ENCODE measurements at places on chromosomes 11 and 22. TPM values are rescaled to one million over a fixed set of nuclear protein-coding genes. Genes with fewer than 3 reads are reported as not detected.

DNA sequence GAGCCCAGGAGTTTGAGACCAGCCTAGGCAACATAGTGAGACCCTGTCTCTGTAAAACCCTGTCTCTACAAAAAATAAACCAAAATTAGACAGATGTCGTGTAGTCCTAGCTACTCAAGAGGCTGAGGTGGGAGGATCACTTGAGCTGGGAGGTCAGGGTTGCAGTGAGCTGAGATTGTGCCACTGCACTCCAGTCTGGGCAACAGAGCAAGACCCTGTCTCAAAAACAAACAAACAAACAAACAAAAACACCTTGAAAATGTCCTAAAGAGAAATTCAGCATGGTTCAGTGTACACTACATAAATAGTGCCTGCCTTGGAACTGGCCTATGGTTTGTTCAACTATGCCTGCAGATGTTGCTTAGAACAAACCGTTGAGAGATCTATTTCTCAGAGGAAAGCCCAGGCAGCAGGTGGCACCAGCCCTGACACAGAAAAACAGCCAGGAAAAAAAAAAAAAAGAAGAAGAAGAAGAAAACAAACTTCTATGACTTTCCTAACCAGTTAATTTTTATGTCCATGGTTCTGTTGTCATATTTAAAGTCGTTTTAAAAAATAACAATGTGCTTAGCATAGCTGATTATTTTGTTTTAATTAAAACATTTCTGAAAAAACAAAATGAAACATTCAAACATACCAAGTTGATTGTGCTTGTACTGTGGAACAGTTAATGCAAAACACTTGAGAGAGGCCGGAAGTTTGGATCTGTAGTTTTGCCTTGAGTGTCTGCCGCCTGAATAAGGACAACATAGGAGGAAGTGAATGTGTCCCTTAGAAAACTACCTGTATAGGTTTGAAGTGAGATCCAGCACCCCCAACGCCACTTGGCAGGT, 5.4 kb downstream of the KREMEN1 start:
- DNase-seq = no peak

OR52I1 gene
- total RNA-seq = not detected

- no peak for DNase-seq
Measured at GRCh38 chr22:45235101-45235777, 5.5 kb downstream of the KIAA0930 start.

TPBGL gene
- not detected for total RNA-seq

GDPD4 gene
- total RNA-seq = 0.64 TPM

TMX2 gene
- 62.8 TPM for total RNA-seq

DNA sequence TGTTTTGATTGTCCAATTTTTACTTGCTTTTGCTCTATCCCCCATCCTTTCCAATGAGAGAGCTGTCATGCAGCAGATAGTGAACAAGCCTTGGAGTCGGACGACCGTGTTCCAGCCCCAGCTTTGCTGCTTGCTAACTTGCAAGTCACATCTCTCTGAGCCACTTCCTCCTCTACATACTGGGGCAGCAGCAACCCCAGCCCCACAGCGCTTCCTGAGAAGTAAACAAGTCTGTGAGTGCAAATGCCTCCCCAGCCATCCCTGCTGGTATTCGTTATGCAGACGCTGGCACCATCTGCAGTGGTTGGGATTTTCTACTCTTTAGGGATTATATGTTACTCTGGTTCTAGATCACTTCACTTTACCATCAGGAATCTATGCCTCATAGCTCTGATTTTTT, 35.0 kb downstream of the TPBGL start:
- peak; percentile 40 for DNase-seq

DNA sequence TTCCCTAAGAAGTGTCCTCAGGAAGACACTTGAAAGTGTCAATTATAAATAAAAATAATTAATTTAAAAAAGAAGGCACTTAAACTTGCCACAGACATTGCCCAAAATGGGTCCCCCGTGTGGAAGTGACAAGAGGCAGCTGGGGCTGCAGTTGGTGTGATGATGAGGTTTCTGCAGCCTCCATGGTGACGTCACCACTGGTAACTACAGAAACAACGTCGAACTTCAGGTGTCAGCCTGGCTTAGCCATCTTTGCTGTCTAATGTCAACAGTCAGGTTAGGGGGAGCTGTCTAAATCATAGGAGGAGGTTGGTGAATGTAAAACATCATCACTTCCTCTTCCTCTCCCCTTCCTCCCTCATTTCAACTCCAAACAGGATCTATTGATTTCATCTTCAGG, 328.6 kb downstream of the MN1 start:
- DNase-seq = no peak

DNA sequence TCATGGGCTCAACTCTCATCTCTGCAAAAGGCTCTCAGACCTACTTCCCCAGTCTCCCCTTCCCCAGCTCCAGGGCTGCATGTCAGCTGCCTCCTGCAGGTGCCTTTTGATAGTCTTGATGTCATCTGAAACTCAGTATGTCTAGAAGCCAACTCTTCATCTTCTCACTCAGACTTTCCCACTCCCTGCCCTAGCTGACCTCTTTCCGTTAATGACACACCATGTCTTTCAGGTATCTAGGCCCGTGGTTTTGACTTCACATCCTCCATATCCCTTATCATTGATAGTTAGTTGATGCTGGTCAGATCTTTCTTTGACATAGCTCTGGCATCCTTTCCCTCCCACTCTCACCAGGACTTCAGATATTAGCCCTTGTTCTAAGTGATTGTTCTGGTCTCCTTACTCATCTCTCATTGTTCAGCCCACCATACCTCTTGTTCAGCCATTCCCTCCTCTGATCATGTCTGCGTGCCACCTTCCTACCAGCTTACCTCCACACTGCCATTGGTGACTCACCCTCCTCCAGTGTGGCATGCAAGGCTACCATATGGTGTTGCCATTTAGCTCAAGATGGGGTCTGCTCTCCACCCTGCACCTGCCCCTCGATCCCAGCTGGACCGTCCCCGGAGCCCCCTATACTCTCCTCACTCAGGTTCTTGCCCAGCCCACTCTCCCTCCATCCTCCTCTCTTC, 18.4 kb downstream of the TTC12 start:
- DNase-seq = no peak

BATF2 gene
- 1.3 TPM for total RNA-seq

GRCh38 chr11:60164550-60165075, 18.3 kb downstream of the MS4A6A start:
- no peak for DNase-seq

GRCh38 chr11:68256331-68256741, 15.4 kb downstream of the C11orf24 start:
- DNase-seq = peak; percentile 63

DNA sequence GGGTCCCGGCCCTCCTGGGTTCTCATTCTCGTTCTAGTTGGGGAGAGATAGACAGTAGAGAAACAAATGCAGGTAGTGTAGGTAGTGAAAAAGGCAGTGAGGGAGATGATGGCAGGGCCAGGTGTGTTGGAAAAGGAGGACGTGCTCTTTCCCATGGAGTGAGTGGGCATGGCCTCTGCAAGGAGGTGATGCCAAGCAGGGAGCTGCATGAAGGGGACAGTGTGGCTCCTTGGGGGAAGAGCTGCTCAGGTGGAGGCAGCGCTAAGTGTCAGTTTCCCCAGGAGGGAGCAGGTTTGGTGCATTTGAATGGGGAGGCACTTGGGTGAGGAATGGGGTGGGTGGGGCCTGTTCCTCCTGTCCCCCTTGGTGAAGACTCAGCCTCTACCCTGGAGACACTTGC, 22.2 kb downstream of the MCM5 start:
- no peak for DNase-seq

OR52N4 gene
- total RNA-seq = not detected

GRCh38 chr11:6206456-6207180, 1.3 kb downstream of the C11orf42 start:
- peak; percentile 43 for DNase-seq

DNA sequence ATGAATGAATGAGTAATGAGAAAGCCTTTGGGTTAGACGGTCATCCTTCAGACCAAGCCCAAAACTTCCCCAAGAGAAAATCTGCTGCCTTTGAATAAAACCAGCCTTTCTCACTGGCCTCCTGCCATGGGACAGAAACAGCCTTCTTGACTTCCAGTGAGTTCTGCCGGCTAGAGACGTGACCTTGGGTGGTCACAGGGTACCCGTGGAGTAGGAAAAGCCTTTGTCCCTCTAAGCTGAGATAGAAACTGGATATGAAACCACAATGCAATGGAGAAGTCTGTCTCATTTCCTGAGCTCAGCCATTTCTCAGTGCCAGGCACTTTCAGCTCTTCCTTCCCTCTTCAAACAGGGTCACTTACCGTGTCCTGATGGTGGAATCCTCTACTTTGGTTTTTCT, 21.2 kb upstream of the YWHAH start:
- DNase-seq = no peak

DNA sequence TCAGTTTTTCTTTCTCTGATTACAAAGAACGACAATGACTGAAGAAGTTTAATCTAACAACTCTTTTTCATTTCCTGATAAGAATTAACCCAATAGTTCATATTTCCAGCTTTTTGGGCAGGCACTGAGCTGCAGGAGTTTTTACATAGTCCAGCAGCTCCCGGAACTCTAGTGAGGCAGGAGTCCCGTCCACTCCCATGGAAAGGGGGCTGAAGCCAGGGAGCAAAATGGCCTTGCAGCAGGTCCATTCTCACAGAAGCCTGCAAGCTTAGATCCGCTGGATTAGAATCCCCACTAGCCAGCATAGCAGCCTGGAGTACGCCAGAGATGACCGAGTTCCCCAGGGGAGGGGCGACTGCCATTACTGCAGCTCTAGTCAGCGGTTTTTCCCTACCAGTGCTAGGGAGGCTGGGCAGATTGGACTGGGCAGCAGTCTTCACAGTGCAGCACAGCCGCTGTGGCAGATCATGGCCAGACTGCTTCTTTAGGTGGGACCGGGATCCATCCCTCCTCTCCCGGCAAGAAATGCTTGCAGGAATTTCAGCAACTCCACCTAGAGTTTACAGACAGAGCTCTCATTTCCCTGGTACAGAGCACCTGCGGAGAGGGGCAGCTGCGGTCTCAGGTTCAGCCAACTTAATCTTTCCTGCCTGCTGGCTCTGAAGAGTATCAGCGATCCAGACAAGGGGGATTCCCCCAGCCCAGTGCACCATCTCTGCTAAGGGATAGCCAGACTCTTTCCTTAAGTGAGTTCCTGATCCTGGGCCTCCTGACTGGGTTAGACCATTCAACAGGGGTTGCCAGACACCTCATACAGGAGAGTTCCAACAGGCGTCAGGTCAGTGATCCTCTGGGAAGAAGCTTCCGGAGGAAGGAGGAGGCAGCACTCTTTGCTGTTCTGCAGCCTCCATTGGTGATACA, 742 bp upstream of the CASP4 start:
- peak; percentile 46 for DNase-seq

- no peak for DNase-seq
Measured at GRCh38 chr11:70314730-70315129, 44.2 kb downstream of the PPFIA1 start.

CCDC73 gene
- not detected for total RNA-seq

KCNK4 gene
- under 0.01 TPM for total RNA-seq

- DNase-seq = no peak
Measured at GRCh38 chr11:19173004-19173689, 28.6 kb downstream of the CSRP3 start.

MFRP gene
- not detected for total RNA-seq

DNA sequence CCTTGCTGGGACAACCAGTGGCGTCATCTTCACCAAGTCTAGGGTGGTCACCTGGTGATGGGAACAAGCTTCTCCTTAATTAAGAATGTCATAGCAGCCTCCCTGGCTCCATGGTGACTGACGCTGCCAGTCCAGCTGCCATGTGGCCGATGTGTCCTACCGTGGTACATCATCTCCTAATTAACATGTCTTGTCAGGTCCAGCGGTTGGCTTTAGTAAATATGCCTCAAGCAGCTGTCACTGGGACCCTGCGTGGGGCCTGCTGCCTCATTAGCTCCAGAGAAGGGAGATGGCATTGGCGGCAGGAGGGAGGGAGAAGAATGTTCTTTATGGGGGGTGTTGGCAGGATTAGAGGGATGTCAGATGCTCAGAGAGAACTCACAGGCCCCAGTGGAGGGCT, 271.9 kb downstream of the ST3GAL4 start:
- no peak for DNase-seq

- DNase-seq = no peak
Measured at GRCh38 chr11:62115085-62115694, 8.6 kb upstream of the INCENP start.

DNA sequence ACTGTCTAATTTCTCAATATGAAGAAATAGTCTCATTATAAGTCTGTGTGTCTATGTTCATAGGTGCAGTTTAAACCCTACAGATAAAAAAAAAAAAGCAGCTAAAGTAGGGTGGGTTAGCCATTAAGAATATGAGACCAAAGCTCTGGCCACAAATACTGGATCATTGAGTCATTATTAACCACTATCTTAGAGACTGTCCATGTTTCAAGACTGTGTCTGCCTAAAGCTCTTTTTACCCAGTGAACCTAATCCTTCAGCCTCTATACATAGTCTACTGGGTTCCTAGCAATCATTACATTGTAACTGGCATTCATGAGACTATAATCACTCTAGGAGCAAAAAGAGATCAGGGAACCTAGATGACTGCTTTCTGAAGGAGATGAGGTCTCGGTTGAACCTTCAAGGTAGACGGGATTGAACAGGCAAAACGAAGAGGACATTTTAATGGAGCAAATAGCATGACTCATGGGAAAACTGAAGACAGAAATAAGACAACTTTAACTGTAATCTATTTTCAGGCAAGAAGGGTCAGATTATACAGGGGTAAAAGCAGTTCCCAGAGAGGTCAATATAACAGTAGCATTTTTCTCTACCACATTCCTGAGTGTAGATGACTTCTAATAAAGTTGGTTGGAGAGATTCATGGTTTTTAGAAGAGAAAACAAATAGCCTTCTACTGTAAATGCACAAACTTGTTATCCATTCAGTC, 64.0 kb upstream of the FIBIN start:
- DNase-seq = peak; percentile 34

MMP1 gene
- total RNA-seq = 281 TPM

- no peak for DNase-seq
Measured at GRCh38 chr11:115499241-115499799, 4.9 kb downstream of the CADM1 start.

FBLN1 gene
- total RNA-seq = 256 TPM

DNA sequence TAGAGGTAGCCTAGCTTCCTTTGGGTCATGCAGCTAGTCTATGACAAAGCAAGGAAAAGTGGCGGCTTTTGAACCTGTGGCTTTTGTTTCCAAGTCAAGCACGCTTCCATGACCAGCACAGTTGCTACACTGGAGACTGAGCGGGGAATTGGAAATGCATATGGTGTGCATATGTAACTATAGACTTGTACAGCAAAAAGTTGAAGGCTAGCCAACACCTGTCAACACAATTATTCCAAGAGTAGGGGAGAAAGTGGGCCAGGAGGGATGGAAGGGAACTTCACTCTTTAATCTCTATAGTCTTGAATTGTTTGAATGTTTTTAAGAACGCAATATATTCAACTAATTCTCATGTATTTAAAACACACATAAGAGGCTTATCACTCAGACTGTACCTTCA, 218.5 kb upstream of the CADM1 start:
- no peak for DNase-seq

DNA sequence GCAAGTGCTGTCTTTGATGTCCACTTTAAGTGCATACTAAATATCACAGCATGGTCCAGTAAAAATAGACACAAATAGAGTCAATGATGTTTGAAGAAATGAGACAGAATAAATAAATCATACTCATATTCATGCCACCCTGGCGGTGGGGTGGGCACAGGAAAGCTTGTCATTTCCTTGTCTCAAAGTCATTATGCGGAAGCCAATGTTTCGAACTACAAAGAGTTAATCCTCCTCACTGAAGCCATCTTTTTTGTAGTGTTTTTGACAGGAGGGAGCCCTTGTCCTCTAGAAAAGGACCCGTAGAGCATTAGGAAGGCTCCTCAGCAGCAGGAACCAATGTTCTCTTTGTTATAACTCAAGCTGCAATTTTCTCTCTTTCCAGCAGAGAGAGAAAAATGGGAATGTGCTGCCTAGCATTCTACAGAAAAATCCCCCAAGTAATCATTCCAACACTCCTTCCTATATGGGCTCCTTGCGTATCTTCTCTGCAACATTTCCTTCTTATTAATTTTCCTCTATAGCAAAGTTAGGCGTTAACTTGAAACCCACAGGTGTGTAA, 30.6 kb downstream of the SC5D start:
- DNase-seq = no peak

Measured in fibroblast of villous mesenchyme (primary cell).